Suprapubic skin (tissue), 4 donors: ENCODE measurements at places on chromosomes 7 and 10.
A peak's percentile ranks its signal among the peaks of the same experiment; 100 is the strongest.

- no peak for DNase-seq
Observed at GRCh38 chr7:4739528-4739992, 35.9 kb upstream of the AP5Z1 start.

- peak; percentile 68 for DNase-seq
Observed at GRCh38 chr10:112950714-112951358, 789 bp downstream of the TCF7L2 start.

GRCh38 chr10:58180666-58181065 is 87.0 kb downstream of the IPMK start:
- DNase-seq = no peak

- no peak for DNase-seq
Observed at GRCh38 chr7:83413831-83414230, 235.1 kb downstream of the SEMA3E start.

GRCh38 chr10:55740110-55740509 is 620.9 kb downstream of the ZWINT start:
- DNase-seq = no peak

DNA sequence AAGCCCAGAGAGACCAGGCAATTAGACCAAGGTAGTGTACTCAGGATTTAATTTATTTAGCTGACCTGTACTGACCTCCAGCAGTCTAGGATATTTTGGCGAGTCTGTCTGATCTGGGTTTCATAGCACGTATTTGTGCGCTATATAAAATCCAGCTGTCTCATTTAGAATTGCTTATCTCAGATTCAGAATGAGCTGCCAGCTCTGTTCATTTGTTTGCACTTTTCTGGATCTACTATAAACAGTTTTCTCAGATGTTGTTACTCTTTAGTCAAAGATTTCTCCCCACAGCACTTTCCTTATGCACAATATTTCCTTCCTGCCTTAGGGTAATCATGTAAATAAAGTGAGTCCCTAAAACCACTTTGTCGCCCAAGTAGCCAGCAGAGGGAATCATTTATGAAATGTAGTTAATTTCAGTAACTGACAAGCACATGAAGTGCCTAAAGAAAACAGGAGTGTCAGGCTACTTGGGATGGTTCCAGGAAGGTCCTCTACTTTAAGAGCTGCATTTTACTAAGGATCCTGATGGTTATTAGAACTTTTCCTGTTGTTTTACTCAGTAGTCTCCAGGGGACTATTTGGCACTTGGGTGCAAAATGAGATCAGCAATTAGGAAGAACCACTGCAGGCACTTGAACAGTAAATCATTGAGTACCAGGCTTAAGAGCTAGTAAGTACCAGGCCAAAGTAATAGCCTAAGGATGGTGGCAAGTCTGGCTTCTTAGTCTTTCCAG is 226.4 kb downstream of the TWIST1 start:
- DNase-seq = no peak

GRCh38 chr7:131424219-131424822 is 96.6 kb downstream of the MKLN1 start:
- no peak for DNase-seq

- DNase-seq = no peak
Observed at GRCh38 chr10:48493083-48493871, 111.6 kb downstream of the ARHGAP22 start.

- no peak for DNase-seq
Observed at GRCh38 chr10:112288486-112288885, 5.3 kb downstream of the TECTB start.

DNA sequence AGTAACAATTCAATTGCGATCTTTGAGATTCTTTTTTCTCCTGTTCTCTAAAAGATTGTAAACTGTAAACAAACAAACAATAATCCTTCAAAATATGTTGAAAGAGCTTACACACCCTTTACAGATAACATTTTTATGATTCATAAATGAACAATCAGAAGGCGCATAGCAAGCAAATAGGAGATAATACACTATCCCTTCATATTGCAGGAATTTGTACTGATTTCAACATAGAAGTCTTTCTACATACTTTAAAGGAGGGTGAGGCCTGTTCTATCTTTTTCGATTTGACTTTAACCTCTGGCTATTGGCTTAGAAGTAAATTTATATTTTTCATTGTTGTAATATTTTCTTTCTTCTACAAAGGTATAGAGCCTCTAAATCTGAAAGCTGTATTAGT is 57.2 kb downstream of the TFEC start:
- DNase-seq = no peak

GRCh38 chr10:106872176-106872575 is 292.3 kb downstream of the SORCS1 start:
- no peak for DNase-seq

DNA sequence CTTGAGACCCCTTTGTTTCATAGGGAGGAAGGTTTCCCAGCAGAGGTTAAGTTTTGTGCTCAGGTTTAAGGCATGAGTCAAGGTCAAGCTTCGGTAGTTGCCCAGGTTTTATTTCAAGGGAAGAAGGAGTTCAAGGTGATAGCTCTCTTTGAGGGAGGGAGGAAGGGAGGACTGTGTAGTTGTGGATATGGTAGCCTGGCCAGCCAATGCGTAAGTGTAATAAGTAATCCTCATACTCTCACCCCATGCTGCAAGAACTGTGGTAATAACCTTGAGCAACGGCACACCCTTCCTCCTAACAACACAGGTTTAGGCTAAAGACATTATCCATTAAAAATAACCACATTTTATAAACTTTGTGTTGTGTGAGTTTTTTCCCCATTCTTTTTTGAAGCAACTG is 478.9 kb downstream of the KCNMA1 start:
- DNase-seq = no peak

DNA sequence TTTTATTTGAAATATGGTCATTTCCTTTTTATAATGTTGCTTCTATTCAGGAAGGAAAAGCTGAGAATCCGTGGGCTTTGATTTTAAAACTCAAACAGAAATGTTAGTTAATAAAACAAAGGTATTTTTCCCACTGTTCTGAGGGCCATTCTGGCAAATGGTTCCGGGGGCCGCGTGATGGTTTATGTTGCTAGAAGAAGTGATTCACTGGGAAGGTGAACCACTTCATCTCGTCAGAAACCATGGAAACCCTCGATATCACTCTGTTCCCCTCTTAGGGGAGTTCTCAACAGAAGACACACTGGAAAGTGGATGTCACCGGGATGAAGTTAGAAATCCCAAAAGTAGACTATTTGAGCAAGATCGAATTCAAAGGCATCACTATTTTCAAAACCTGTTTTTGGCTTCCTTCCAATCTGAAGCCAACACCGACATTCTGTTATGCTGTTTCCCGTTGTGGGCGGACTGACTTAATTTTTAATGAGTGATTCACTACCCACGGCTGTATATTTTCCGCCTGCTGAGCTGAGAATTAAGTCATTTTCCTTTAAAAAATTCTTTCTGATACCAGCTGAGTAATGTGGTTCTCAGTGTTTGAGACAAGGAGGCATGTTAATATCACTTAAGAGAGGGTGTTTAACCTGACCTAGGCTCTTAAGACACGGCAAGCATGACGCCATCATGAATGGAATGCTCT is 84.1 kb downstream of the PTPRE start:
- no peak for DNase-seq

DNA sequence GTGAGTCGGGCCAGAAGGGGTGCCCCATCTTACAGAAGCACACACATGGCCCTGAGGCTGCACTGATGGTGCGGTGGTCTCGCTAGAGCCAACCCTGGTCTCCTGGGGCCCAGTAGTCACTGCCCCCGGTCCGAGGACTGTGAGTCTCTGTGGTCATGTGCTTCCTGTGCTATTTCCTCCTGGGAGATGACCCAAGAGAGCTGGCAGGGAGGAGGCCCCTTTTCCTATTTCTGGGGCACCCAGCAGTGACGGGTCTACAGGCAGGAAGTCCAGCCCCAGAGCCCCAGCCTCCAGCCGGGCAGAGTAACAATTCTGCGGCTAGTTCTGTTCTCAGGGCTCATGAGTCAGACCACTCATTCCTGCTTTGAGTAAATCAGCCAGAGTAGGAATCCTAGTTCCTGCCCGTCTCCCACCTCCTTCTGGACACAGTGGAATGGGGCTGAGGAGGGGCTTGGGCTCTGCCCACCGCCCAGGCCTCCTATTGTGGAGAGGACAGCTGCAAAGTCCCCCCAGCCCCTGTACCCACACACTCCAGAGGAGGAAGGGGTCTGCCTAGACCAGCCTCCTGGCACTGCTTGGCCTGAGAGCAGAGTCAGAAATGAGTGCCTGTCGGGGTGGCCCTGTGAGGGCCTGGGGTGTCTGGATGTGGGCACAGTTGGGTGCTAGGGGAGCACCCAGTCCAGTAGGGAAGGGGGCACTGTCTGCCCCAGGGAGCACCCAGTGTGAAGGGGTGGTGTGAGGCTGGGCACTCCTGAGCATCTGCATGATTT is 80.5 kb upstream of the PPIF start:
- DNase-seq = peak; percentile 86

DNA sequence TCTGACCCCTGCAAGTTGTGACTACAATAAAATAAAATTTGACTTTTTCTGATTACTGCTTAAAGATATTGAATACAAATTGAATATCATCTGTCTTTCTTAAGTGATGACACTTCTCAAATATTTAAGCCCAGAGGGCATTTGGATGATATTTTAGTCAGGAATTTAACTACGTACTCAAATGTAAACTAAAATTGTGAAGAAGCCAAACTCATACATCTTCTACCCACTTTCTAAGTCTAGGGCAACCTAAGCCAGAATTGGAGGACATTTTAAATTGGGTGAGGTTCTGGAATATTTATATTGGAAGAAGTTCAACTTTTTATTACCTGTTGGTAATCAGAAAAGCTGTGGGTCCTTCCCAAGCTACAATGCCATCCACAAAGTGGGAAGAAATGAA is 149.1 kb upstream of the WDR11 start:
- DNase-seq = no peak

- no peak for DNase-seq
Observed at GRCh38 chr7:121000081-121000983, 11.8 kb downstream of the CPED1 start.

DNA sequence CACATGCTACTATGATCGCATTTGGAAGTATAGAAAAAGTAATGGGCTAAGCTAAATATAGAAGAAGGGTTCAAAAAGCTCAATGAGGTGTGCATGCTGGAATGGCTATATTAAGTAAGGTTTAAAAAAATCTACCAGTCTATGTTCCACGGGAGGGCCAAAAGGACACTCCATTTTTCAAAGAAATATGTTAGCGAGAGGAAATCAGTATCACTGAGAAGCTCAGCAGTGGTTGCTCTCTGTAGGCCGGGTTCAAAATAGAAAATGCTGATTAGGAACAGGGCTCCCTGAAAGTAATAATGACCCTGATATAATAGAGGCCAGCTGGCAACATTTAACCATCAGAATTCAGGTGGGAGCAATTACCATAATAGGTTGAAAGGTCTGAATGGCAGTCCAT is 224.5 kb upstream of the SEMA3E start:
- no peak for DNase-seq

GRCh38 chr7:11208883-11209465 is 235.3 kb downstream of the PHF14 start:
- no peak for DNase-seq

DNA sequence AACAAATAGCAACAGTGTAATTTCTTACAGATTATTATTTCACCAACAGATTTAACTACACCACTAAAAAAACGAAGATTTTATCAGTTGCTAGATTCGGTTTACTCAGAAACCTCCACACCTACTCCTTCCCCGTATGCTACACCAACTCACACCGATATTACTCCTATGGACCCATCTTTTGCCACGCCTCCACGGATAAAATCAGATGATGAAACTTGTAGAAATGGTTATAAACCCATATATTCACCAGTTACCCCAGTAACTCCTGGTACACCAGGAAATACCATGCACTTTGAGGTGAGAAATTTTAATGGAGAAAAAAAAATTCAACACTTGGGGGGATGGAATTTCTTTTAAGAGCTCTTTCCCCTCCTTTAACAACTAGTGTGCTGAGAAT is 92.5 kb downstream of the KMT2E start:
- no peak for DNase-seq

DNA sequence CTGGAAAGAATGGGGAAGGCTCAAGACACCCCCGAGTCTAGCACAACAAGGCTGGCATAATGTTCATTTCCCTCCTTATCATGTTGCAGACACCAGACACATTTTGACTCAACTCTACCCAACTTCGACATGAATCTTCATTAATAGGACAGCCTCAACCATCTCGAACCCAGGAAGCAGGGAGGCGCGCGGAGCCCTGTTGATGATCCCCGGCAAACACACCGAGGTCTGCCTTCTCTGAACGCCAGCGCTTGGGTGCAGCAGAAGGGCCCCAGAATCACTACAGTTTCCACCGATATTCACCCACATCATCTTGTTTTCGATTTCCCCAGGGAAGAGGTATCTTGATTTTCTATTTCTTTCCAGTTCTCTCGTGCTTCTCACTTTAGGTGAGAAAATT is 563.6 kb downstream of the TCERG1L start:
- peak; percentile 28 for DNase-seq
